ENCODE measurements at places on chromosomes 7 and 10.

DNA sequence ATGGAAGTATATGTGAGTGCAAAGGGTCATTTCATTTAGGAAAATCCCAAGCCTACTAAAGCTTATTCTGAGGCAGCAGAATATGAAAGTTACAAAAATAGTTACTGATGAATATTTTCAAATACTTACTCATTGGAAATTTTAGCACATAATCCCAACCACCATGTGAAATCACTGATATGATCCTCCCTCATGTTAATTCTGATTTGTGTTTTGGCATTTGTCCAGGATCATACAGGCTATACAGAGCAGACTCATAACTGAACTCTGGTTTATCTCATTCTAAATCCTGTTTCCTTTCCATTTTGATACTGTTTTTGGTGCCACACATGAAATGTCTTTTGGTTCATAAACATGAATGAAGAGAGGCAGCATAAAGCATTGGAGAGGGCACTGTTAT, 3.4 kb upstream of the FAM24B start:
- DNase-seq = no peak

GRCh38 chr10:484441-484924, 205.0 kb downstream of the DIP2C start:
- DNase-seq = no peak

GRCh38 chr7:28483112-28483511, 70.8 kb downstream of the CREB5 start:
- no peak for DNase-seq

GRCh38 chr10:121526135-121526790, 72.0 kb downstream of the FGFR2 start:
- DNase-seq = no peak

DNA sequence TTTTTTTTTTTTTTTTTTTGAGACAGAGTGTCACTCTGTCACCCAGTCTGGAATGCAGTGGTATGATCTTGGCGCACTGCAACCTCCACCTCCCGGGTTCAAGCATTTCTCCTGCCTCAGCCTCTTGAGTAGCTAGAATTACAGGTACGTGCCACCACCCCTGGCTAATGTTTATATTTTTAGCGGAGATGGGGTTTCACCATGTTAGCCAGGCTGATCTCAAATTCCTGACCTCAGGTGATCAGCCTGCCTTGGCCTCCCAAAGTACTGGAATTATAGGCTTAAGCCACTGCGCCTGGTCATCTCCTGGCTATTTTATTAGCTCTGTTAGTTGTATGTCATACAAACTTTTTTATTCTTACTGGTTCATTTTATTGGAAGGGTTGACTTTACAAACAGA, 103.0 kb downstream of the LCOR start:
- no peak for DNase-seq

All from NCI-H187 treated with DMSO at 0.1 percent for 48 hours (cell line).